ENCODE measurements at places on chromosomes 11 and 22. TPM values are rescaled to one million over a fixed set of nuclear protein-coding genes. Genes with fewer than 3 reads are reported as not detected.

The ACCS gene
- 4.5 TPM for total RNA-seq

DNA sequence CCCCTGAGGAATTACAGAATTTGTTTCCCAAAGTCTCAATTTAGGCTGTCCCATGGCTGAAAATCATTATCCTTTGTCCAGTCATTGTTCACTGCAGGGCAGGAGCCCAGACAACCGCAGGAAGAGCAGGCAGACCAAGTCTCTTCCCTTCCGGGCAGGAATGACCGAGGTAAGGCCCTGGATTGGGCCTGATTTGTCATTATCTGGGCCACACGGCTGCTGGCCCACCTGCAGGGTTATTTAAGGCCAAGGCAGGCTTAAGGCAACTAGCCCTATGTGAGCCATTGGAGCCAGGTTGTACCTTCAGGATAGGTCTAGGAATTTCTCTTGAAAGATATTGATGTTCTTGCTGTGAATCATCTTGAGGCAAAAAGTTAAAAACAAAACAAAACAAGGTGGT, 9.7 kb upstream of the IL10RA start:
- peak; percentile 44 for DNase-seq
- peaks cover 2% of the 10 kb centered on the region for H3K4me1 ChIP-seq
- H3K4me3 ChIP-seq: no peak overlapping the region
- no peaks in the 10 kb centered on the region for H3K36me3 ChIP-seq

GRCh38 chr22:48698618-48699017, 1129.1 kb downstream of the BRD1 start:
- no peak overlapping the region for H3K4me3 ChIP-seq
- no peak for DNase-seq
- no peak overlapping the region for H3K27ac ChIP-seq
- no peaks in the 10 kb centered on the region for H3K27me3 ChIP-seq

DNA sequence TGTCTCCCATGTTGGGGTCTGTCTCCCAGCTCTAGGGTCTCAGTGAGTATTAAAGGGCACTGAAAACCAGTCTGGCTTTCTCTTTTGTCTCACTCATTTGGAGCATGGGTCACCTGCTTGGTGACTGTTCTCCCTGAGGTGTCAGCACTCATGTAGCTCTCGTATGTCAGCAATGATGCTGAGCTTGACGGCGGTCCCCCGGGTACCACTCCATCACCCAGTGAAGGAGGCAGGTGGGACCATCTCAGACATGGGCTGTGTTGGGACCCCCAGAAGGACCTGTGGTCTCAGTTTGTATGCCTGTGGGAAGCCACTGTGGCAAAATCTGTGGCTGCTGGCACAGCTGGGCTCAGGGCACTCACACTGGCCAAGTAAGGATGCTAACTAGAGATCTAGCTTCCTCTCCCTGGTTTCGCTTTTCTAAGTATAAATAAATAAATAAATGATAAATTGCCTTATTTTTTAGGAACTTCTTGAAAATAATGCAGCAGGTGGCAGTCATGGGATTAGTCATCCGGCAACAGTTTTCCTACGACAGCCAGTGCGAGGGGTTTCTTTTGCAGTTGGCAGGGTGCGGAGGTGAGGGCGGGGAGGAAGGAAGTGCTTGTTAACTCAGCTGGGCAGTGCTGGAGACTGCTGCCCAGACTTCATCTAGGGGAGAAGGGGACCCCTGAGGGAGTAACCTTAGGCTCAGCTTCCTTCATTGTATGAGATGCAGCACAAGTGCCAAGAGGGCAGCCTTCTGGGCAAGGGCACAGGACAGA, 48.8 kb downstream of the OSBP2 start:
- DNase-seq: no peak
- H3K4me3 ChIP-seq: no peak overlapping the region
- no peaks in the 10 kb centered on the region for H3K36me3 ChIP-seq
- H3K27ac ChIP-seq: no peak overlapping the region
- no peaks in the 10 kb centered on the region for H3K27me3 ChIP-seq

DNA sequence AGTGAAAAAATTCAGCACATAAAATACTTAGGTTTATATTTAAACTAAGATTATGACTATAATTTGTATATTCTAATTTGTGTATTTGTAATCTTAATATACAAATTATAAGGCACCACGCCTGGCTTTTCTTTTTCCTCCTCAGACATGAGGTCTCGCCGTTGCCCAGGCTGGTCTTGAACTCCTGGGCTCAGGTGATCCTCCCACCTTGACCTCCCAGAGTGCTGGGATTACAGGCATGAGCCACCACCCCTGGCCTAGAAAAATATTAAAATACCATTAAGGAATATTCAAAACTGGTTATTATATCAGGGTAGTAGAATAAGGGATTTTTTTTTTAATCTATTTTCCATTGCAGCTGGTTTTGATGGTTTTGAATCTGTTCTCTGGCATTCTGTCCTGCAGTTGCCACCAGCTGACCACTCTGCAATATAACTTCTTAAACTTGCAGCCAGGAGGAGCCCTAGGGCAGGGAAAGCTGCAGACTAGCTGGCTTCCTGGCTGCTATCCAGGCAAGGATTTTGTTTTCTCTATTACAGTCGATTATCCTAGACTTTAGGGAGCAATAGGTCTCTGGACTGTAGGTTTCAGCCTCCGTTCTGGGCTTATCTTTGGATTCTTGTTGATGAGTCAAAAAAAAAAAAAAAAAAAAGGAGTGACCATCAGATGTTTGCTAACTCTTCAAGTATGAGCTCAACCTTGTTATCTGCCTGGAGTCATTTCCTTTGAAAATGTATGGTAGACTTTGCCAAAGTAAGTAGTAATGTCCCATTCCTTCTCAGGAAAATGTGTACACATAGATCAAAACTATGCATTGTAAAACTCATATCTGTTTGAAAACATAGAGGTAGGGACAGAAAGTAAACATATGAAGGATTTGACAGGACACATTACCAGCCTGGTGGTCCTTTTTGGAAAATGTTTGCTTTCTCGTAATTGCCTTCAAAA, 13.2 kb downstream of the POLA2 start:
- DNase-seq: peak; percentile 91
- no peaks in the 10 kb centered on the region for H3K27me3 ChIP-seq
- peaks cover 43% of the 10 kb centered on the region for H3K4me1 ChIP-seq
